Heart left ventricle (tissue), 16 donors: ENCODE measurements at places on chromosomes 5 and 9.

DNA sequence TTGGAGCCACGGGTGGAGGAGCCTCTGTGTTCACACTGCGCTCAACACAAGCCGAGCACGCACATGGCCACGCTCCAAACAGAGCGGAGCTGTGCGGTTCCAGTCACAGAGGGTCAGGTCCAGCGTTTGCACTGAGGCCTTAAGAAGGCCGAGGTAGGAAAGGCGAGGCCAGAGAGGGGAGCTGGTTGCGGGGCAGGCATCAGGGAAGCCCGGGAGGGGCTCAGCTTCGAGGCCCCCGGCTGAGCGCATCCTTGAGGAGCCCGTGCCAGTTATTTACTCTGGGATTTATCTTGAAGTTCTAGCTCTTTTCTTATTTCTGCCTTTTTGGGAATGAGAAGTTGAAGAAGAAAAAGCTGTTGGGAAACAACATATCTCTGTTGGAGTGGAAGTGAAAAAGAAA, 140.8 kb downstream of the IRX1 start:
- DNase-seq = no peak

GRCh38 chr5:136679233-136679632, 313.9 kb upstream of the TRPC7 start:
- no peak for DNase-seq

DNA sequence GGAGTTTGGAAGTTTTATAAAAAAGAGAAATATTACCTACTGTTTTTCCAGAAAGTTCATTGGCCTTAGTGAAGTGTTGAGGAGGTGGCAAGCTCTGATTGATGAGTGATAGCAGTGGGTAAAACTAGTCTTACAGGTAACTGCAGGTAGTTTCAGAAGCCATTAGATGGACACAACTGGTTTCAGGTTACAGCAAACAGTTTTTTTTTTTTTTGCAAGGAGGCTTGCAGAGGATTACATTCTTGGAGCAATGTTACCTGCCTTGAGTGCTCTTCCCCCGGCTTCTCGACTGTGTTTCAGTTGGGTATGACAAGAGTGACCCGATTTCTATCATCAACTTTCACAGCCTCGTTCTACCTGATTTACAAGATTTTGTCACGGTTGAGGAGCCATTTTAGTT, 333.4 kb downstream of the YTHDC2 start:
- DNase-seq = no peak

GRCh38 chr9:14260101-14260500, 53.8 kb downstream of the NFIB start:
- no peak for DNase-seq

GRCh38 chr9:72352911-72353388, 12.1 kb downstream of the ZFAND5 start:
- DNase-seq = no peak

DNA sequence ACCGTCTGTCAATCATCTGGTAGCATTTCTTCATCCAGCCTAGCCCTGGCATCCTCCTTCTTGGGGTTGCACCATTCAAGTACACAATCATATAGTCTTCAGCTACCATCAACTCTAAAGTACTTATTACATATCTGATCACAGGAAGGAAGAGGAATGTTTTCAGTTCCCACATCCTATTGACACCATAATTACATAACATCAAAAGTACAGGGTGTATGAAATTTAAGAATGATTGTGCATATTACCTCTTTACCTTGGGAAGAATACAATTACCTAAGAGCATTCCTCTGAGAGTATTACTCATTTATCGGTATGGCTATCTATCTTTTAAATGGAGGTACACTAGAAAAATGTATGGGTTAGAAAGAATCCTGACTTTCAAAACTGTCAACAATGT, 126.8 kb upstream of the PCA3 start:
- DNase-seq = no peak
